ENCODE measurements at places on chromosomes 12 and 14.

GRCh38 chr12:57460841-57461275 is 1.3 kb downstream of the GLI1 start:
- peak; percentile 8 for ATAC-seq

- no peak for ATAC-seq
Observed at GRCh38 chr14:104031384-104031783, 54.1 kb upstream of the ASPG start.

GRCh38 chr14:36690311-36691040 is 28.8 kb downstream of the PAX9 start:
- peak; percentile 68 for ATAC-seq

- no peak for ATAC-seq
Observed at GRCh38 chr12:12008232-12008850, 62.4 kb upstream of the BCL2L14 start.

GRCh38 chr12:5560265-5560664 is 128.4 kb downstream of the NTF3 start:
- no peak for ATAC-seq

- no peak for ATAC-seq
Observed at GRCh38 chr14:104968541-104969401, 9.4 kb downstream of the AHNAK2 start.

DNA sequence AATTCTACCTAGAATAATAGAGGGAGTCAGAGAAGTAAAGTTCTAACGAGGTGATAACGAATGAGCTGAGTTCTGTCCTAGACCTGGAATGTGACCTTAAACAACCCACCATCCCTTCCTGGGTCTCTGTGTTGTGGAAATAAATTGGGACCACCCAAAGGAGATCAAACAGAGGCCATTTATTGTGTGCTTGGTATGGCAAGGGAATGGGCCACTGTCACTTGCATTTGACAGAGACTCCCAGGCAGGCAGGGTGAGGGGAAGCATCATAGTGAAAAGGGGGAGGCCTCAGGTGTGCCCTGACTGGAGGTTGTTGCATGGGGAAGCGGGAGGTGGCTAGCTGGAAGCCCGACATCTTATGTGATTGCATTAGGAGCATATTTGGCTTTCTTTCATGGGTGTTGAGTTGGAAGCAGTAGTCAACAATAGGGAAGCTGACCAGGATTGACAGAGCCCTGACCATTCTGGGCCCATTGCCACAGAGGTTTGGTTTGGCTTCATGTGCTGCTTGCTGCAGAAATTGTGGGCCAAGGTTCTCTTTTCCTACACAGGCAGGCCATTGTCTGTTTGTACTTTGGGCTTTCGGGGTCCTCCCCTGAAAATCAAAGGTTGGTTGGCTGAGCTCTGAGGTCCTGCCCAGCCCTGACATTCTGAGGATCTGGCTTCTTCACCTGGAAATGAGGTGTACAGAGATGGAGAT is 17.6 kb upstream of the FAM181A start:
- ATAC-seq = no peak

DNA sequence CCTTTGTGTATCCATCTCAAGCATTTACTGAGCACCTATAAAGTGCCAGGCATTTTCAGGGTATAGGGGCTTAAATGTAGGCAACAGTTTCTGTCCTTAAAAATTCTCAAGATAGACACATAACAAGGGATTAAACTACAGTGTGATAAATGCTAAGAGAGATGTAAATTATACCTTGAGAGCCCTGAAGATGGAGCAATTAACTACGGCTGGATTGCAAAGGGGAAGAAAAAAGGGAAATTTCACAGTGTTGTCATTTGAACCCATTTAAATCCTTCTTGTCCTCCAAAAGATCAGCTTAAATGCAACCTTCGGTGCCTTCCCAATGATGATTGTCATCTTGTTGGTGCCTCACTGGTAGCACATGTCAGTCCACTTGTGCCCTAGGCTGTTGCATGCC is 11.5 kb upstream of the IL26 start:
- no peak for ATAC-seq

DNA sequence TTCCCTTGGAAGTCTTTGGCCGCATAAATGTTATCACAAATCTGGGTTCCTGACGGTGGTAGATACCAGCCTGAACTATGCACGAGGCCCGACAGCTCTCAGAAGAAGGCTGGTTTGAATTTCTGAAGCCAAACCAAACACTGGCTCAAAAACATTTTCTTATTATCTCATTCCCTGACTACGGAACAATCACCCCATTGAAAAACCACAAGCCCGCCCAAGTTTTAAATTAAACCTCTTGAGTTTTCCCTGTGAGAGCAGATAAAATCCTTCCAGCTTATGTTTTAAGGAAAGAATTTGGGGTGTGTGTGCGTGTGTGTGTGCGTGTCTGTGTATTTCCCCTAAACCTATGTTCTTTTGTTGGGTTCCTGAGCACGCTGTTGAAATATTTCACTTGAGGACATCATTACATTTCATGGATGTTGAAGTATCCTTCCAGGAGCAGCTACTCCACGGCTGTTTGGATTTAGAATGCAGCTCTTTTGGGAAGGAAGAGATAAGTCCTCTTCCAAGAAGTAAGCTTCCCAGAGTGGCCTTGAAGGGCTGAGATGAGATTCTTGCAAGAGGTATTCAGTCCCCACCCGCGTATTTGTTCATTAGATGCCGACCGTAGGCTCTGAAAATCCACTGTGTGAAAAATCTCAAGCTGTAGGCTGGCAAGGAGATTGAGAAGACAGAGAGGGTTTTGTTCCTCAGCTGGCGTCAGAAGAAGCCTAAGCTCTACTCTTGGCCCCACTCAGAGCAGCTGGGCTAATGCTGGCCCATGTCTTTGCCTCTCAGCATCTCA is 131.0 kb upstream of the NCOR2 start:
- no peak for ATAC-seq
